ENCODE measurements at places on chromosomes 6 and 20.

- no peak for DNase-seq
Measured at GRCh38 chr6:94071835-94072234, 652.5 kb upstream of the EPHA7 start.

GRCh38 chr20:17936761-17937732, 31.5 kb downstream of the SNX5 start:
- peak; percentile 71 for DNase-seq

GRCh38 chr6:52049252-52050050, 38.0 kb downstream of the PKHD1 start:
- DNase-seq = peak; percentile 5

- no peak for DNase-seq
Measured at GRCh38 chr6:110786271-110786670, 29.0 kb downstream of the CDK19 start.

- no peak for DNase-seq
Measured at GRCh38 chr6:167851370-167851952, 24.8 kb downstream of the AFDN start.

DNA sequence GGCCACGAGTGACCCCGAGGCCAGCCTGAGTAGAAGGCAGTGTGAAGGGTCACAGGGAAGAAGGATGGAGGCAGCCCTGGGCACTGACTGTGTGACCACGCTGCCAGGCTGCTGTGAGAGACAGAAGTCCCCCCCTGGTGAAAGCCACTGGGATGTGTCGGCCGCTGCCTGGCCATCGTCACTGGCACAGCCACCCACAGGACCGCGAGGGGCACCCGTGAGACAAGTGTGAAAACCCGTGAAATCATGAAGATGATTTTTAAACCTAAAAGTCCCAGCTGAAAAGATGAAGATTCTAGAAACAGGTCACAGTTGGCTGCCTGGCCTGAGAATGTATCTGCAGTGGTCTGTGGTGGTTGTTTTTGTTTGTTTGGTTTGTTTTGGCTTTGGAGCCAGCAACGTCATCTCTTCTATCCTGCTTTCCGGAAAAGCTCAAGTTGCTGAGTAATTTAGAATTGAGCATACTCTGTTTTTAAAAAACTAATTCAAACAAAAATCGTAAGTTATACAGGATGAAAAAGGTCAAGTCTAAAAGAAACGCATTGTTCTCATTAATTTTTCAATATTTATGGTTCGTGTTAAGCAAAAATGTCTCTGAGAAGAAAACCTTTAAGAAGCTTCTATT, 94.7 kb downstream of the HUS1B start:
- DNase-seq = no peak

DNA sequence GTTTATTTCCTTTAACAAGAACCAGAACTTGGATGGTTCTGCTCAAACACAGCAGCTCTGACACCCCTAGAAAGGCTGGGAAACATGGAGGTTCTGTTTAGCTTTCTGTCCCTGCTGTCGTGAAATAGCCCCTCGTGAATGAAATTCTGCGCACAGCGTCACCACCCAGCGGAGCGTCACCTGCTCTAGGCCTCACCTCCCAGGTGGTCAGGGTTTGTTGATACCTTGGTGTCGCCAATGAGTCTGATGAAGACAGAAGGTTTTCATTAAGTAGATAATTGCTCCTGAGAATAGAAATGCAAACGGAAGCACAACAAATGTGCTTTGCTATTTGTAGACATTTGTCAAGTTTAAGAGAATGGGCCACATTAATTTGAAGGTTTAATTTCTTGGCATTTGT, 135.1 kb downstream of the EDN3 start:
- no peak for DNase-seq

DNA sequence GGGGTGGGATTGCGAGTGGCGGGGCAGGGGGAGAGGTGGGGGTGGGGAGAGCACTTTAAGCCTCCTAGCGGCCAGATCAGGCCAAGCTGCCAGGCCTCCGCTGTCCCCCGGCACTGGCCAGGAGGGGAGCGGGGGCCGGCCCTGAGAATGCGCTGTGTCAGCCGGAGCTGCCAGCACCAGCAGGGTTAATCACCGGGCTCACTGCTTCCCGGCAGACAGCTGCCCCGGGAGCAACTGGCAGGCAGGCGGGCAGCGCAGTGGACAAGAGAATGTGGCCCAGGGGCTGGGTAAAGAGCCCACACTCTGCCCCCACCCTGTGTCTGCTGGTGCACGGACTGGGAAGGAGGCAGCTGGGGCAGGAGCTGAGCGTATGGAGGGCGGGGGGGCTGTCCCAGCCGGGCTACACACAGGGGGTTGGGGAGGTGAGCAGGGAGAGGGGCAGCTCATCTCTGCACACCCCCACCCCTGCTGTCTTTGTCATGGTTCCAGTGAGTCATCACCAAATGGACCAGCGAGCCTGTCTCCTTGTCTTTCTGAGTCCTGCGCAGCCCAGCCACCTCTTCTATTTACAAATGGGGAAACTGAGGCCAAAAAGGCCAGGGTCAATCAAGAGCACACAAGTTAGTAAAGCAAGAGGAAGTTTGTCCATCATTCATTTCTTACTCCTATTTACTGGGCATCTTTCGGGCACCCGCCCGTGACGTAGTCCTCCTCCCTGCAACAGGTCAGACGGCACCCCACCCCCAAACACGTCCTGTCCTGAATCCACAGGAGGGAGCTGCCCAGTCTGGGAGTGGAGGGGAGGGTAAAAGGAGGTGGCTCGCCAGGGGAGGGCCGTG, 2.1 kb upstream of the LAMA5 start:
- no peak for DNase-seq

GRCh38 chr20:43397147-43397546, 60.5 kb upstream of the SRSF6 start:
- no peak for DNase-seq

DNA sequence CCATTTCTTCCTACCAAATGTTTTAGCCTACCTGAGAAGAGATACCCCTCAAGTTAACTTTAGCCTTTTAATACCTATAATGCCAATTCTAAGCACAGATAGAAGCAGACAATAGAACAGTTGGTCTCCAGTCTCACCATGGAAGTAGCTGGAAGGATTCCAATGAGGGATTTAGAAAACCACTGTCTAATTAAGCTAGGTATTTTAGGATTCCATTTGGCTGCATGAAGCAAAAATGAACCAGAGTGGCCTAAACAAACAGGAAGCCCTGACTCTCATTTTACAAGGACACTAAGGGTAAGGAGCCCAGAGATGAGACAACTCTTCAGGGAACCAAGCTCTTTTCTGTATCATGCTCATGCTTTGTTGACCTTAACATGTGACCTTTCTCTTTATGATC, 199.2 kb downstream of the ALDH8A1 start:
- no peak for DNase-seq

- no peak for DNase-seq
Measured at GRCh38 chr6:137001977-137002302, 42.8 kb downstream of the IL20RA start.

GRCh38 chr6:10554826-10555225, 33.7 kb downstream of the GCNT2 start:
- no peak for DNase-seq

DNA sequence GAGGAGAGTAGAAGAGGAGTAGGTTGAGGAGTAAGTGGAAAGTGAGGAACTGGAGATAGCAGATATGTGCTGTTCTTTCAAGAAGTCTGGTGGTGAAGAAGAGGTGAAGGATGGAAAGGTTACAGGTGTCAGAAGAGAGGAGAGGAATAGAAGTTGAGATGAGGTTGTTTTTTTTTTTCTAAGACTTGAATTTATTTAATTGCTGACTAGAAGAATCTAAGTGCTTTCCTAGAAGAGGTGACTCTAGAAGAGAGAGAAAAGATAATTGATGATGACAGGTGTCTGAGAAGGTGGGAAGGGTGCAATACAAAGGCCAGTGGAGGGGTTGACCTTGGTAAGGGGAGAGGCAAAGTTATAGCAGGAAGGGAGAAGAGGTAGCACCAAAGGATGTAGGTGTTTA, 25.6 kb downstream of the NDUFAF5 start:
- no peak for DNase-seq

DNA sequence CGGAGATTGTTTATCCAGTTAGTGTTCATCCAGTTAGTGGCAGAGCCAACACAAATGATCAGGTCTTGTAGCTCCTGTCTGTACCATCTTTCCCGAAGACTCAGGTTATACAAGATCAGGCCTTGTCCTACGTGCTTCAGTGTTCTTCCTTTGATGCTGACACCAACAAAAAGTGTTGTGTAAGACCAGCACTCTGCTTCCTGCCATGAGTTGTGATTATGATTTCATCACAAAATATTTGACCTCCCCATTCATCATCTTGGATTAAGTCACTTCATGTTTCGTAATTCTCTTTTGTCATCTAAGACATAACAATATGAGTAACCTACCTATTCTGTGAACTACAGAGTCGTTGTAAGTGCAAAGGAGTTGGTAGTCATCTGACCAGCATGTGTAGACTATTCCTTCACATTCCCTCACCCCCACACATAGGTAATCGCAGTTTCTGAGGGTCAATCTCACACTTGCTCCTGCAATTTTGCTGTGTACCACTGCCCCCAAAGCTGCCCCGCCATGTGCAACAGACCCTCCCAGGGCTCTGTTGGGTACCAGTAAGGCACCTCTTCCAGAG, 135.6 kb upstream of the SLC22A23 start:
- no peak for DNase-seq

- DNase-seq = no peak
Measured at GRCh38 chr6:39266375-39266774, 37.1 kb upstream of the KCNK5 start.

- DNase-seq = no peak
Measured at GRCh38 chr6:139378882-139379341, 4.5 kb upstream of the CITED2 start.

DNA sequence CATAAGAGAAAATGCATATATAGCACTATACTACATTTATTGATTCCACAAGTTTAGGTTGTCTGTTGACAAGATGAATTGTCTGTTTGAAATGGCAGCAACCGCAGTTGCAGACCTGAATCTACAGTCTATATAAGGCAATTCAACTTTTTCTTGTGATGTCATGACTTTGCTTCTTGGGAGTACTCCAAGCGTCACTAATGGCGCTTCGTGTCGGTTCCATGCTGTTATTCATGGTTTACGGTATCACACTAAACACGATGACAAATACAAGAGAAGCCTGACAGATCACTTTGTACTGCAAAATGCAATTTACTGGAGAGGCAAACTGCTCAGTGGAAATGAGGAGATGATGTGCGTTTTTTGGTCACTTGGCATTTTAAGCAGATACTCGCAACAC, 280.3 kb upstream of the TCF21 start:
- DNase-seq = no peak

GRCh38 chr6:168387911-168388310, 53.1 kb upstream of the SMOC2 start:
- no peak for DNase-seq

DNA sequence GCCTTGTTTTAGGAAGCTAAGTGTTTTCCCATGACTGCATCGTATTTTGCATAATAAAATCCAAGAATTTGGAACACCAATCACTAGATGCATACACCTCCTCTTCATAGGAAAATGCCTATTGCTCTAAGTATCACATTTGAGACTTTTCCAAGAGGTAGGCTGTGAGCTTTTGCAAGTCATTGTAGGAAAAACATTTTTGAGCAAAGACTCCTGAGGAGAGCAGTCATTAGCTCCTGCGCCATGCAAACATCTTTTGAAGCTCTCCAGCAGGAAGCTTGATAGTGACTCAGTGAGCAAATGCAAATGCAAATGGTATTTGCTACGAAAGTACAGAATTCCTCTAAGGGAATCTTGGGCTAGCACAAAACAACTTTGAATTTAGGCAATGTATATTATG, 750.4 kb downstream of the QKI start:
- no peak for DNase-seq

DNA sequence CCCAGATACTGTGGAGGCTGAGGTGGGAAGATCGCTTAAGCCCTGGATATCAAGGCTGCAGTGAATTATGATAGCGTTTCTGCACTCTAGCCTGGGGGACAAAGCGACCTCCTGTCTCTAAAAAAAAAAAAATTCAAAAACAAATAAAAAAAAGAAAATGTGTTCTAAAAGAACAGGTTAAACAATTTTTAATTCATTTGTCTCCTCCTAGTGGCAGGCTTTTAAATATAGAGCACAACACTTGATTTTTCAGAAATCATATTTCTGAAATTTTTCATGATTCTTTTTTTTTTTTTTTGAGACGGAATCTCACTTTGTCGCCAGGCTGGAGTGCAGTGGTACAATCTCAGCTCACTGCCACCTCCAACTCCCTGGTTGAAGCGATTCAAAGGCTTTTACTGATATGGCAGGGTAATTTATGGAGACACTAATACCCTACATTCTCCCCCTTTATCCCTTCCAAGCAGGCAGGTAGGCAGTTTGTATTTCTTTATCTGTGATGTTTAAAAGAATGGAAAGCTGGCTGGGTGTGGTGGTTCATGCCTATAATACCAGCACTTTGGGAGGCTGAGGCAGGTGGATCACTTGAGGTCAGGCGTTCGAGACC, 8.7 kb upstream of the GTF3C6 start:
- DNase-seq = peak; percentile 13

DNA sequence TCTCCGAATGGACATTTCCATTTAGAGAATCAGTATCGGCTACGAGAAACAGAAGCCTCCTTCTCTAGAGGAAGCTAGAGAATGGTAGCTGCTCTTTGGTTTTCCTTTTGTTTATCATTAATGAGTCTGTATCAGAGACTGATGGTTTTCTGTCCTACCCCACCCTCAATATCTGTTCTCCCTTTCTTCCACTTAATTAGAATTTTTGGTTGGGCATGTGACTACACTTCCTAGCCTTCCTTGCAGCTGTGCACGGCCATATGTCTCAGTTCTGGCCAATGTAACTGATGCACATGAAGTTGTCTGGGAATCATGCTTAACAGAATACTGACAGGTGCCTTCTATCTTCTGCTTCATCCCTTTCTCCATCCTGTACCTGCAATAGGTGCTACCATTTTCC, 19.0 kb downstream of the RNF24 start:
- no peak for DNase-seq

DNA sequence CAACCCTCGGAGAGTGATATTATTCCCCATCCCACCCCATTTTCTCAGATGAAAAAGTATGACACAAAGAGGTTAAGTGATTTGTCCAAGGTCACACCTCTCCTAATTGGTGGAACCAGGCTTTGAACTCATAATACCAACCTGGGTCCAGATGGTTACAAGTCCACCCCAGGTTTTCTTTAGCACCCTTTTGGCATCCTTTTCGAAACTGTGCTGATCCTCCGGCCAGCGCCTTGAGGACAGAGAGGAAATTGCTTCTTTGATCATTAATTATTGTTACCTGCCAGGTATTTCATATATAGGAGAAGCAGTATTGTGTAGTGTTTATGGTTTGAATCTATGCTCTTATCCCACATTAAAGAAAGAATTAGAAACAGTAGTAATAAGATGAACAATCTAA, 29.3 kb upstream of the PDYN start:
- DNase-seq = no peak

DNA sequence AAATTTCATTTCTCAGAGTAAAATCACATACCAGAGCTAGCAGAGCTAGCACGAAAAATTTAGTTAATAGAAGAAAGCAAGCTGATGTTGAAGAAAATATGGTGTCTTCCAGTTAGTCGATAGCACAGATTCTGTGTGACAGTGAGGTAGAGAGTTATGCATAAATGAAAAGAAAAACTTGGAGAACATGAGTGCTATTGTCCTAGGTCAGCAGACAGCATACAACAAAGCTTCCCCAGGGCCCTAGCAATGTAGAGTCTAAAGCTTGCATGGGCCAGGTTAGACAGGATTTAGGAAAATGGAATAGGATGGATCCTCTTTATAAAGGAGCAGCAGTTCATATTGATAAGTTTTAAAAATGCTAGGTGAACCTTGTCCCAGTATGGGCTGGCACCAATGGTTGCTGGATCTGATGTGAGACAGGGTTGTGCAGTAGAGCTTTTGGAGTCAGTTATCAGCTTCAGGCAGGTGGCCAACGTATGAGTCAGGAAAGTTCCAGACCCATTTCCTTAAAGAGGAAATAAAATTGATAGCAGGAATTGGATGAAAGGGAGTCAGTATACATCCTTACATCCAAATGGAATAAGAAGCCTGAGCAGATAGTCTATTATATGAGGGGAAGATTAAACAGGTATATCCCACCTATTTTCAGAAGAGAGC, 277.2 kb downstream of the FRK start:
- DNase-seq = no peak

Data from urinary bladder (tissue), 4 donors.